ENCODE measurements at places on chromosomes 1 and 21. TPM values are rescaled to one million over a fixed set of nuclear protein-coding genes. Genes with fewer than 3 reads are reported as not detected.

The CFHR2 gene
- total RNA-seq: 0.28 TPM

- no peaks in the 10 kb centered on the region for H3K36me3 ChIP-seq
- DNase-seq: no peak
- no peak overlapping the region for H3K27ac ChIP-seq
- no peaks in the 10 kb centered on the region for H3K27me3 ChIP-seq
Observed at GRCh38 chr1:113511269-113511668, 121.0 kb downstream of the MAGI3 start.

DNA sequence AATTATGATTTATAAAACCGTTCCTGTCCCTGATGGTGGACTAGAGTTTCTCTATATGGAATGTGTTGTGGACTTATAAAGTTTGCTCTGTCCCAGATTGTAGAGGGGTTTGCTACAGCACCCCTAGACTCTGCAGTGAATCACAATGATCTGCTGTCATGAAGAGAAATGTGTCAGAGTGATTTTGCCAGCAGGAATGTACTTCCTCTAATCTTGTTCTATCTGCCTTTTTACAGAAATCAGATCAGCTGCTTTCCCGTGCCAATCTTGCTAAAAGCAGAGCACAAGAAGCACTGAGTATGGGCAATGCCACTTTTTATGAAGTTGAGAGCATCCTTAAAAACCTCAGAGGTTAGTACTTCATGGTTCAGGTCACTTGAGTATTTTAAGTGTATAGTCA lies 52.0 kb downstream of the LAMC2 start:
- H3K4me3 ChIP-seq: no peak overlapping the region
- H3K36me3 ChIP-seq: no peaks in the 10 kb centered on the region
- H3K4me1 ChIP-seq: peaks cover 4% of the 10 kb centered on the region
- no peak overlapping the region for H3K27ac ChIP-seq
- H3K27me3 ChIP-seq: no peaks in the 10 kb centered on the region

DNA sequence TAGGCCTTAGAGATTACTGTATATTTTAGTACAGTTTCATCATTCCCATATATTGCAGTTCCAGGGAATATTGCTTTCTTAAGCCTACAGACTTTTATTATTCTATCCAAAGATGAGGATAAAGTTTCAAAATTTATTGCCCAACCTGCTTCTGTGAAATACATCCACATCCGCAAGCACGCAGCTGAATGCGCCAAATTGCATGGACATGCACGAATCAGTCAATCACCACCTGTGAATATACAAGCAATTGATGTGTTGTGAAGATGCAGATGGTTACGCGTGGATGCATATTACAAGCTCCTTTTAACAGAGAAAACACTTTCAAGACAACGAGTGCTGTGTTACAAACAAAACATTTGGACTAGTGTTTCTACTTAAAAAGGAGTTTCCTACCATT lies 577.8 kb upstream of the PLXNA2 start:
- H3K27me3 ChIP-seq: no peaks in the 10 kb centered on the region
- no peaks in the 10 kb centered on the region for H3K36me3 ChIP-seq
- no peaks in the 10 kb centered on the region for H3K4me1 ChIP-seq
- no peak overlapping the region for H3K4me3 ChIP-seq
- no peak for DNase-seq
- no peak overlapping the region for H3K27ac ChIP-seq

DNA sequence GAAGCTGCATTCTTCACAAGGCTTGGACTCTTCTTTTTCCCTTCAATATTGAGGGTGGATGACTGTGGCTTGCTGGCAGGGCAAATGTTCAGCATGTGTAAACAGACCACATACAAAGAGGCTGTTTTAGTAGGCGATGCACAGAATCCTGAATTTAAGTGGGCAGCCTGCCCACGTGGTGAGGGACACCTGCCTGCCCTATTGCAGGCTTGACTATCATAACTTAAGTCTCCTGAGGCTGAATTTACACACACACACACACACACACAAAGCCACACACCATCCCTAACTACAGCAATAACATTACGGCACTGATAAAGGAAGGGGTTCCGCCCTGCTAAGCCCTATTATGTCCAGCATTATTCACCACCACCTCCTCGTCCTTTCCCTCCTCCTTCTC lies 15.9 kb downstream of the SYT2 start:
- no peaks in the 10 kb centered on the region for H3K36me3 ChIP-seq
- no peak overlapping the region for H3K4me3 ChIP-seq
- no peak overlapping the region for H3K27ac ChIP-seq
- no peak for DNase-seq
